ENCODE measurements at places on chromosomes 1 and 21. TPM values are rescaled to one million over a fixed set of nuclear protein-coding genes. Genes with fewer than 3 reads are reported as not detected.

Gene SEMA6C
- 2.5 TPM for polyA plus RNA-seq

Gene INTS11
- polyA plus RNA-seq, result 13.9 TPM

Gene SHE
- polyA plus RNA-seq, result not detected

Gene ITLN1
- not detected for polyA plus RNA-seq

Gene SPRR2A
- polyA plus RNA-seq, result not detected

Gene ADGRL4
- polyA plus RNA-seq, result 0.76 TPM

Gene MFSD2A
- 0.73 TPM for polyA plus RNA-seq

Gene FAM3B
- not detected for polyA plus RNA-seq

Gene NKAIN1
- polyA plus RNA-seq, result 2.3 TPM

Gene ZSCAN20
- 0.84 TPM for polyA plus RNA-seq

Gene CREG1
- polyA plus RNA-seq, result 212 TPM

Gene FCGR3B
- polyA plus RNA-seq, result not detected

Gene FAM43B
- polyA plus RNA-seq, result not detected

Gene RAD54L
- polyA plus RNA-seq, result not detected

Gene ERMAP
- polyA plus RNA-seq, result 0.95 TPM

Gene NEGR1
- 22.6 TPM for polyA plus RNA-seq

Gene TAS1R1
- 0.35 TPM for polyA plus RNA-seq

Gene CASZ1
- polyA plus RNA-seq, result not detected

Gene SGIP1
- 149 TPM for polyA plus RNA-seq

Gene CELA2B
- polyA plus RNA-seq, result not detected

Gene MTARC1
- 7.8 TPM for polyA plus RNA-seq

Gene KCNE2
- polyA plus RNA-seq, result not detected

Gene C1orf185
- not detected for polyA plus RNA-seq

Gene PTGER3
- polyA plus RNA-seq, result not detected

Gene TMEM240
- polyA plus RNA-seq, result not detected

Gene CPLANE2
- polyA plus RNA-seq, result 0.20 TPM

Gene KRTCAP2
- polyA plus RNA-seq, result 468 TPM

Gene NEK2
- polyA plus RNA-seq, result 2.3 TPM

Gene HUNK
- 22.5 TPM for polyA plus RNA-seq

Gene CCDC185
- not detected for polyA plus RNA-seq

Gene SLAMF9
- polyA plus RNA-seq, result not detected

Gene SLC37A1
- polyA plus RNA-seq, result 18.5 TPM

Gene RBM11
- polyA plus RNA-seq, result 47.7 TPM
